T-cell (primary cell): ENCODE measurements at places on chromosomes 1 and 21. TPM values are rescaled to one million over a fixed set of nuclear protein-coding genes. Genes with fewer than 3 reads are reported as not detected.

DNA sequence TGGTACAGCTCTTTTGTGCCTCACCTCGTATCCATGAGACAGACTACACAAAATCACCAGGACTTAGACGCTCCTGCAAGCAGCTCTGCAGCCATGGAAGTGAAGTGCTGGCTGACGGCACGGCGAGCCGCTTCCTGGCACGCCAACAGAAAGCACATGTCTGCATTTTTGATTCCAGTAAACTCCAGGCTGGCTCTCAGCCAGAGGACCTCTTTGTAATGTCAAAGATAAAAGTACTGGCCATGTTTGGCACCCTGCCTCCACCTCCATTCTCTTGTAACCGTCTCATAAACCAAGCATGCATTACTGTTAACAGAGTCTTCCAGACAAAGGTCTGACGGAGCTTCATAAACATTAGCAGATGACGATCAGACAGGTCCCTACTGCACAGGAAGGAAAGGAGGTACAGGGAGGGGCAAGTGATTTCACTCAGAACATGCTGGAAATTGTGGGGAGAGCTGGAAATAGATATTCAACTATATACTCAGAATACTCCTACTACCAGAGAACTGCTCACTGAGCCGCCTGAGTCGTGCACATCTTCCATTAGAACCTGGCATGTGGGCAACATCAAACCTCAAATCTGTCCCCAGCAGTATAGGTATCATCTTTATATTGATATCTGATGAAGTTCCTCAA, 632.0 kb downstream of the SMYD3 start:
- DNase-seq: no peak

GRCh38 chr1:201436393-201436792, 14.9 kb upstream of the TNNI1 start:
- DNase-seq: no peak

ARTN gene
- 0.43 TPM for total RNA-seq

DNA sequence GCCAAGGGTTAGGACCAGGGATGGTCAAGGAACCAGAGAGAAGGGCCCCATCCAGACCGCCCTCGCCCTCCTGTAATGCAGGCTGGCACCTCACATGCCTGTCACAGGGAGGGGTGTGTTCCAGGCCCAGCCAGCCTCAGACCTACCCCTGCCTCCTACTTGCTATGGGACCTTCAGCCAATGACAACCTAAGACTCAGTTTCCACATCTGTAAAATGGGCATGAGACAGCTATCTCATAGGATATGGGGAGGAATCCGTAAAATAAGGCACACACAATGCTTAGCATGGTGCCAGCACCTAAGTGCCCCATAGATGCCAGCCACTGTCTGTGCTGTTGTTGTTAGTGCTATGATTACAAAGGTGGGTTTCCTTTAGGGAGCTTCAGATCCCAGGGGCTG, 7.9 kb downstream of the KIF17 start:
- no peak for DNase-seq

DNA sequence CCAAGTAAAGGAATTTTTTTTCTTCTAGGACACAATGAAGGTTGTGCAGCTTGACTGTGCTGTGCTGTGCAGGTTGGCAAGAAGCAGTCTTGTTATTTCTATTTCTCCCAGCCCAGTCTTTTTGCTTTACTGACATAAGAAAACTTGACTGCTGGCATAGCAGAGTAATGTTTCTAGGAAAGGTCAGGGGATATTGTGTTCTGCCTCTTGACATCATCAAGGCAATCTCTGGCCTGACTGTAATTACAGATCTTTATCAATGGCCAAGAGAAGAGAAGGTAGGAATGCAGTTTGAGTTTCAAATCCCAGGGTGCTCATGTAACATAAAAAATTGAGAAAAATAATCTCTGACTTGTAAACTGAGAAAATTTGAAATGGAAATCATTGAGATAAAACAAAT, 226.3 kb upstream of the ADGRL4 start:
- DNase-seq: no peak

DNA sequence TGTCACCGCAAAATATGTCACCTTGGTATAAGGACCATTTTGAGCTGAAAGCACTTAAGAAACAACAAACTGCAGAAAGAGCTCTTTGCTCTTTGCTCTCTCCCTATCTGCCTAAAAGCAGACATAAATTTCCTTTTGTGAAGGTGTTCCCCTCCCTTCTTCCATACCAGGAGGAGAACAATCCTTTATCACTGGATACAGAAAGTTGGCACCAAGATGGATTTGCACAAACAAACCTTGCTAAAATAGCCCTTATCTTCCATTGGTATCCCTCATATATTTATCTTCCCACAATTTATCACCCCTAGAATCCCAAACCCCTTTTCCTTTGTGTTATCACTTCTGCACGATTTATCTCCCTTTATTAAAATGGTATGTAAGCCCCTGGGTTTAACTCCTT, 51.4 kb downstream of the DPYD start:
- no peak for DNase-seq

DNA sequence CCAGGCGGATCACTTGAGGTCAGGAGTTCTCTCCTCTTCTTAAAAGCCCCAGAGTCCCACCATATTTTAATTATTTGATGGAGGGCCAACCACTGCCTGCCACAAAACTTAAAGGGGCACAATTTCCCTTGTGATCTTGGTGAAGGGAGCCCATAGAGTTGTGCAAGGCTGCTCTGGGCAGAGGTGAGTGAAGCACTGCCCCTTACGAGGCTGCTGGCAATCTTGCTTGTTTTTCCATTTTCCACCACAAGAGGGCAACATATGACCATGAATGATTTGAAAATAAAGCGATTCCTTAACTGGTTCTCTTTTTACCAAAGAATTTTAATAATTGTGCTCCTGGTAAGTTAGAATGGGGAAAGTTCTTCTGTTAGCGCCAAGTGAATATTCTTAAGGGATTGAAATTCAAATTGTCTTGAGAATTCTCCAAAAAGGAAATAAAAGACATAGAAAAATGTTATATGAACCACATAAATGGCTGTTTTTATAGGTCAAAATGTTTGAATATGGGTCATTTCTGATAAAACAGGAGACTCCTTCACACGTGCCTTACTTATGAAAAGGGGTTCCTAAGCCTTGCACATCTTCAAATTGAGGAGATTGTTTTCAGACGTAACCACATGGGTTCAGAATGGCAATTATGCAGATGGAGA, 22.7 kb downstream of the PGM1 start:
- peak; percentile 27 for DNase-seq

DNA sequence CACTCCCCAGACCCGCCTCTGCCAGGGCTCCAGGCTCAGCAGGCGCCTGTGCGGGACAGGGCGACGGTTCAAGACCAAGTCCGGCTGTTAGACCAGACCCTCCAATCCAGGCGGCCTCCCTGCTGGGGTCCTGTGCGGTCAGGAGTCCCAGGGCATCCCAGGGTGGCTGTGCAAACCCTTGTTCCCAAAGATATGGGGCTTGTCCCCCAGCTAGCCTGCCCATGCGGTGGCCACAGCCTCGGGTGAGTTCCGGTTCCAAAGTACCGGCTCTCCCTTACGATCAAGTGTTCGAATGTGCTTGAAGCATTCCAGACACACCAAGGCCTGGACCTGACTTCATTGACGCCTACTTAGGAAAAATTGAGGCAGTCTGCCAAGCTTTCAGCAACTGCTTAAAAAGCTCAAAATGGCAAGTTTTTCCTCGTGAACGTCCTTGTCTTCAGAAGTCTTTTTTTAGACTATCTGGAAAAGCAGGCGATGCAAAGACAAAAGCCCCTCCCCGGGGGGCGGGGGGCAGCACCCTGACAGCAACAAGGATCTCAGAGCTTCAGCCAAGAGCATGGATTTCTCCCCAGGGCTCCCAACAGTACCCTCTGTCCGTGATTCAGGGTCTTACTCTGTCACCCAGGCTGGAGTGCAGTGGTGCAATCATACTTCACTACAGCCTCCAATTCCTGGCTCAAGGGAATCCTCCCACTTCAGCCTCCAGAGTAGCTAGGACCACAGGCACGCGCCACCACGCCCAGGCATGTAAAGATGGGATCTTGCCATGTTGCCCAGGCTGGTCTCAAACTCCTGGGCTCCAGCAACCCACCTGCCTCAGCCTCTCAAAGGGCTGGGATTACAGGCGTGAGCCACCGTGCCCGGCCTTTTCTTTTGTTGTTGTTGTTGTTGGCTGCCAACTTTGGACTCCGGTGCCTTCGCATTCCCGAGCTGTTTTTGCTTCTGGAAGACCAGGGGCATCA, 2.3 kb downstream of the FAAP20 start:
- DNase-seq: no peak

ZNF678 gene
- 8.1 TPM for total RNA-seq

DNA sequence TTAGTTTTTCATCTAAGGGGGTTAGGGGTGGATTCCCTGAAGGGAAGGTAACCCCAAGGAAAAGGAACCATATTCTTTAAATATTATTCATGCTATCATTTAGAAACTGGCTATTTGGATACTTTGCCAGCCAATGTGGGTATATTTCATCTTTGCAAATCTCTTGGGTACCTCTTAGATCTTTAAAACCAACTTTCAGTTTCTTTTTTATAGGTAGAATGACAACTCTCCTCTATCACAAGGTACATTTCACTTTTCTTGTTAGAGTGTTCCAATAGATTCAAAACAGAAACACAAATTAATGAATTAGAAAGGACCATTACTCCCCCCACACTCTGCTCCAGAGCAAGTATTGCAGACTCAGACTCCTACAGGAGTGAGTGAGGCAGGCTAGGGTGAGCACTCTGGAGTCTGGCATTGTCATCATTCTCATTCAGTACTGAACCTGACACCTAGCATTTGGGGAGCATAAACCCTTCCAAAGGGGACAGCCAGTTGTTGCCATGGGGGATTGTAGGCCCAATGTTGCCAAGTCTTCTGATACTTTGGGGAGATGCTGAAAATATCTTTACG, 43.0 kb downstream of the MACO1 start:
- DNase-seq: no peak

- no peak for DNase-seq
These were observed 868.5 kb downstream of the BRINP3 start for GRCh38 chr1:189609167-189609566.

- DNase-seq: no peak
These were observed at the start of gene B3GALT2 for GRCh38 chr1:193185901-193186731. B3GALT2 (minus strand) TSS chr1:193186613; CDS start chr1:193181562, 5,051 bp downstream.

DNA sequence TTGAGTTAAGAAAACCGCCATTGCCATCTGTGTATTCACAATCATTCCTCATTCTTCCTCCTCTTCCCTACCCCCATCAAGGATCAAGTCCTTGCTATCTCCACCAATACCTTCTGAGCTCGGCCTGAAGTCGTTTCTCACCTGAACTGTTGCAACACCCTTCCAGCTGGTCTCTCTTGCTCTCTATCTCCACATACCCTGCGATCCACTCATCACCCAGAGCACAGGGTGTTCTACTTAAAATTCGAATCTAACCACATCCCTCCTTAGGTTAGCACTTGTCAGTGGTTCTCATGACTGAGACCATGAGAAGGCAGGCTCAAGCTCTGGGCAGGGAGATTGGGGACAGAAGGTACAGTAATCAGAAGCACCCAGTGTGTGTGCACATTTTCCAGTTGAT, 4.6 kb downstream of the IVL start:
- no peak for DNase-seq

DNA sequence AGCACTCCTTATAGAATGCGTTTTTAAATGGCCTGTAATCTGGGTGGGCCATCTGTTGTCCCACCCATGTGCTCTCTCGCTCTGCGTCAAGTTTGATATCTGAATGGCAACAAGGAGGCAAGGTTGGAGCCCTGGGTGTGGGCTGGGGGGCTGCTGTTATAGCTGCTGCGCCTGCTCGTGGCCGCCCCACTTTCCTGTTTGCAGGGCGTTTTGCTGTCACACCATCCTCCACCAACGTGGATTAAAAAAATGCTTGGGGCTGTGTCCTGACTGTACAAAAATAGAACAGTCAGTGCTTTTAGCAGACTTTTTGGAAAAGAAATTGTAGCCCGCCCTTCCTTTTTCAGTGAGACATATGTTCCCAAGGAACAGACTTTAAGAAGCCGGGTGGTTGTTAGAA, 25.4 kb downstream of the UMODL1 start:
- no peak for DNase-seq

GRCh38 chr1:63758791-63759190, 15.0 kb upstream of the ROR1 start:
- DNase-seq: no peak

- no peak for DNase-seq
These were observed 858.0 kb downstream of the USP25 start for GRCh38 chr21:16587681-16588375.

TADA1 gene
- total RNA-seq: 14.6 TPM

DNA sequence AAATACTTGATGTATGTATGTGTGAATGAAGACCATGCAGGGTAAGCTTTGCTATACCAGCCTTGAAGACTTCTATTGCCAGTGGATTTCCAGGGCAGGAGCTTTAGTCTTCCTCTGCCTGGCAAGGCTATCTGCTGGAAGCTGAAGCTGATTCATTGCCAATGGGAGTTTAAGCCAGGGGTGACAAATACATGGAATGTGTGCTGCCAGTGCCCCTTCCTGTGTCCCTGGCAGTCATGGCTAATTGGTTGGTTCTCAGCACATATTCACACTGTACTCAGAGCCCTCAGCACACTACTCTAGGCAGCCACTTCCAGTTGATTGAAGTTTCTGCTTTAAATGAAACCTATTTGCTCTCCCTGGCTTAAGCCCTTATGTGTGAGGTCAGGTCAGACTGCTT, 1.5 kb downstream of the ZSCAN20 start:
- no peak for DNase-seq

TMPRSS15 gene
- total RNA-seq: not detected

DNA sequence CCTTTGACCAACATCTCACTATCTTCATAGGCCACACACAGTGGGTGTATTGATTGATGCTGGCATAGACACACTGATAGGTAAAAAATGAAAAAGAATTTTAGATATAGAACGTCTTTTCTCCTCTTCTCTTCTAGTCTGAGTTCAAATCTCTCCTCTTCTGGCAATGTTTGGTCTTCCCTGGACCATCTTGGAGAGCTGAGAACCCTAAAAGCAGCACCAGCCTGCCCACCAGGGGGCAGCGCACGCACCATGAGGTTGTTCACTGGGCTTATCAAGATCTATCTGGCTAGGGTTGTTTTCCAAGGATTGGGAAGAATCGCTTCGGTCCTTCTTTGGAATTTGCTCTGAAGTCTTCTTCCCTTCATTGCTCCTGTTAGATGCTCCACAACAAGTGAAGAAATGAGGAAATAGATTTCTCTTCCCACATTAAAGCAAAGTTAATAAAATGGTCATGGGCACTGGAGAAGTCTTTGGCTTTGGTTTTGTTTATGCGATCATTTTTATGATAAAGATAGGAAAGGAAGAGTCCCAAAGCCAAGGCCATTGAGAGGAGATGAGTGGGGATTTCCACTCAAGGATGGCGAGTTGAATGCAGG, 104.0 kb upstream of the OLIG2 start:
- peak; percentile 23 for DNase-seq

- no peak for DNase-seq
These were observed 43.4 kb downstream of the KIF1B start for GRCh38 chr1:10253755-10254154.

- DNase-seq: no peak
These were observed 17.4 kb downstream of the CYYR1 start for GRCh38 chr21:26555540-26556146.

LRRC71 gene
- not detected for total RNA-seq

DNA sequence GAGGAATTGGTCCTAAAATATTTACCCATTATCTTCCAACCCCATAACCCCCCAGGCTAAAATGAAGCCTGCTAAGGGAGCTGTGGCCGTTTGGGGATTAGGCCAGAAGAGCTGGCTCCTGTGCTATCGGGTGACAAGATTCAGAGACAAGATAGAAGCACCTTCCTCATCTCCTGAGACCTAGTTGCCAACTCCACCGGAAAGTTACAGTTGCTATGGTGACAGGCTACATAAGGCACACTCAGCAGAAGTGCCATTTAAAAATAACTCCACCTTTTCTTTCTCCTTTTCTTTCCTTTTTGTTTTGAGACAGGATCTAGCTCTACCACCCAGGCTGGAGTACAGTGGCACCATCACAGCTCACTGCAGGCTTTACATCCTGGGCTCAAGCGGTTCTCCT, 43.6 kb upstream of the ROR1 start:
- DNase-seq: no peak
